Uterus (tissue), 4 donors: ENCODE measurements at places on chromosomes 4 and X. TPM values are rescaled to one million over a fixed set of nuclear protein-coding genes. Genes with fewer than 3 reads are reported as not detected.

DNA sequence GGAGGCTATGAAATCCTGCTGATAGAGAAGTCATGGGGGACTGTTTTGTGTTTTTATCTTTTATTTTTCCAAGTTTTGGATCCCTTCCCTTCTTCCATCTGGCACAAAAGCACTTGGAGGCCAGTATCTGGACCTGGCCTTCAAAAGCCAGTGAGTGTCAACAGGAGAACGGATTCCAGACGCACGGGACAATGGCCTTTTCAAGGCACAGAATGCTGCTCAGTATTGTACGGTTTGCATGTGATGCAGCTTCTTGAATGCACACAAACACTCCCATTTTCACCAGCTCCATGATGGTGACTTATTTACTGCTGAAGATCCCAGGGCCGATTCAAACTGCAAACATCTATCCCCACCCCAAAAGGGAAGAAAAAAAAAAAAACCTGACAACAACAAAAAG, 145.4 kb downstream of the CPEB2 start:
- H3K27me3 ChIP-seq: no peaks in the 10 kb centered on the region
- no peaks in the 10 kb centered on the region for H3K36me3 ChIP-seq
- DNase-seq: no peak
- no peak overlapping the region for H3K27ac ChIP-seq
- H3K4me3 ChIP-seq: no peak overlapping the region

DNA sequence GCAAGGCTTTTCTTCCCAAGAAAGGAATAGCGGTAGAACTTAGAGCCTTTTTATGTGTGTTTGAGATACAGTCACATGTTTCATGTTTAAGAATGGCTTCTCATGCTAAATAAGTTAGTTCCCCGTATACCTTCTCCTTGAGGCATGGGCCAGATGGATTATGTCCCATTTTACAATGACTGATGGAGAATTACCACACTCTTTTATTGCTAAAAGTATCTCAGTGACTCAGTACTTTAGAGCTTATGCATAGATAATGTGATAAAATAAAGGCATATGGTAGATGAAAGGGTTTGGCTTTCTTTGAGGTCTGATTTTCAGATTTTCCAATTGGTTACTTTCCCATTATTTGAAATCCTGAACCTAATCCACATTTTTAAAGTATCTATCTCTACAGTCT, 121.8 kb upstream of the BMPR1B start:
- no peak overlapping the region for H3K4me3 ChIP-seq
- no peak for DNase-seq
- no peaks in the 10 kb centered on the region for H3K4me1 ChIP-seq
- H3K27me3 ChIP-seq: no peaks in the 10 kb centered on the region
- no peaks in the 10 kb centered on the region for H3K36me3 ChIP-seq

- DNase-seq: no peak
- H3K4me3 ChIP-seq: no peak overlapping the region
- H3K27me3 ChIP-seq: no peaks in the 10 kb centered on the region
- H3K36me3 ChIP-seq: no peaks in the 10 kb centered on the region
- H3K4me1 ChIP-seq: no peaks in the 10 kb centered on the region
Observed at GRCh38 chrX:40871385-40872082, 136.2 kb upstream of the MED14 start.

DNA sequence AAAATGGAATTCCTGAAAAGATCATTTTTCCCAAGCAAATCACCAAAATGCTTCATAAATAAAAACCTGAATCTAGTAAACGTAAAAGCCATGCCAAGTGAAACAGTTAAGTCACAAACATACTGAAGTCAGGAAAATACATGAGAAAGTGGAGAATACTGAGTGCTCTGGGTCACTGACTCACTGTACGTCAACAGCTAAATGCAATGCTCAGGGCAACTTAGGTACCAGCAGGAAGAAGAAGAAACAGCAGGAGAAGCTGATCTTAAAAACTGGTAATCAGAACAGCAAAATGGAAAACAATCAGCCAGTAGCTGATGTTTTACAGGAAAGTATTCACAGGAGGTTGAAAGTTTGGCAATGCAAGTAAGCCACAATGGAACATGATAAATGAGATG, 252.6 kb upstream of the ETNPPL start:
- no peaks in the 10 kb centered on the region for H3K36me3 ChIP-seq
- H3K27me3 ChIP-seq: no peaks in the 10 kb centered on the region
- DNase-seq: no peak
- no peaks in the 10 kb centered on the region for H3K4me1 ChIP-seq

- no peaks in the 10 kb centered on the region for H3K27me3 ChIP-seq
- DNase-seq: no peak
- no peak overlapping the region for H3K4me3 ChIP-seq
- H3K4me1 ChIP-seq: no peaks in the 10 kb centered on the region
Observed at GRCh38 chrX:48720577-48721250, 24.2 kb downstream of the SUV39H1 start.

GRCh38 chrX:53471346-53471745, 37.2 kb upstream of the HSD17B10 start:
- DNase-seq: no peak
- H3K27ac ChIP-seq: no peak overlapping the region
- no peaks in the 10 kb centered on the region for H3K4me1 ChIP-seq
- no peaks in the 10 kb centered on the region for H3K36me3 ChIP-seq
- no peaks in the 10 kb centered on the region for H3K27me3 ChIP-seq

DNA sequence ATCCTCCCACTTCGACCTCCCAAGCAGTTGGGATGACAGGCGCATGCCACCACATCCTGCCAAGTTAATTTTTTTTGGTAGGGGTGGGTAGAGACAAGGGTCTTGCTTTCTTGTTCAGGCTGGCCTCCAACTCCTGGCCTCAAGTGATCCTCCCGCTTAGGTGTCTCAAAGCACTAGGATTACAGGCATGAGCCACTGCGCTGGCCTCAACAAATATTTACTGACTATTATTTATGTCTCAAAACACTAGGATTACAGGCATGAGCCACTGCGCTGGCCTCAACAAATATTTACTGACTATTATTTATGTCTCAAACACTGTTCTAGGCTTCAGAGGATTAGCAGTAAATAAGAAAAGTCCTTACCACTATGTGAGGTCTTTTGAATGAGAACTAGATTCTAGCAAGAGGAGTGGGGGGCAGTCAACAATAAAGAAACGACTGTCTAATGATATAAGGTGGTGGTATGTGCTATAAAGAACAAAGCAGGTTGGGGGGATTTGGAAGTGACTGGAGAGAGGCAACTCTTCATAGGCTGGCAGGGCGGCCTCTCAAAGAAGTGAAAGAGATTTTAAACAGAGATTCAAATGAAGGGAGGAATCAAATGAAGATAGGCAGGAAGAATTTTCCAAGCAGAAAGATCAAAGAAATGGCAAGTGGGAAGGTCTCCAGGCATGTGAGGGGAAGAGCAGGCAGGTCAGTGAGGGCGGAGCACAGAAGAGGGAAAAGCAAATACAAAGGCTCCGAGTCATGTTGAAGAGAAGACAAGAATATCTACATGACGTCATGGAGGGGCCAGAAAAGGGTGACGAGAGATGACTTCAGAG, 12.7 kb upstream of the ACSL1 start:
- no peak overlapping the region for H3K27ac ChIP-seq
- H3K27me3 ChIP-seq: no peaks in the 10 kb centered on the region
- DNase-seq: no peak
- no peaks in the 10 kb centered on the region for H3K4me1 ChIP-seq
- no peaks in the 10 kb centered on the region for H3K36me3 ChIP-seq
- no peak overlapping the region for H3K4me3 ChIP-seq

- no peaks in the 10 kb centered on the region for H3K4me1 ChIP-seq
- no peak overlapping the region for H3K27ac ChIP-seq
- no peak for DNase-seq
- no peaks in the 10 kb centered on the region for H3K36me3 ChIP-seq
- H3K4me3 ChIP-seq: no peak overlapping the region
Observed at GRCh38 chr4:185752872-185753271, 59.1 kb downstream of the SORBS2 start.

GRCh38 chr4:118076958-118077766, 42.9 kb downstream of the NDST3 start:
- no peaks in the 10 kb centered on the region for H3K4me1 ChIP-seq
- no peak for DNase-seq
- no peak overlapping the region for H3K4me3 ChIP-seq
- no peak overlapping the region for H3K27ac ChIP-seq

GUCY1B1 gene
- total RNA-seq: 36.5 TPM

DNA sequence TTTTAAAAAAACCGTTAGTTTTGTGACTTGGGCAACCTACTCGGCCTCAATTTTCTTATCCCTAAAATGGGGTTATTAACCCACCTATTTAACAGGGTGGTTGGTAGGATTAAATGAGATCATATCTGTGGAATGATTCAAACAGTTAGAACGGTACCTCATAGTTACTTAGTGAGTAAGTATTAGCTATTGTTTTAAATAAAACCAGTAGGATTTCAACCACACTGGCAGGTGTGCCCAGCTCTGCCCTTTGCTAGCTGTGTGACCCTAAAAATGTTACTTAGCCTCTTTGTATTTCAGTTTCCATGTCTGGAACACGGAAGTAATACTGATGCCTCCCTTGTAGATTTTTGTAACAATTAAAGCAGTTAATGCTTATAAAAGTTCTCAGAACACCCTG, 225.8 kb upstream of the SPRY1 start:
- no peaks in the 10 kb centered on the region for H3K36me3 ChIP-seq
- H3K4me1 ChIP-seq: no peaks in the 10 kb centered on the region
- H3K4me3 ChIP-seq: no peak overlapping the region
- no peak overlapping the region for H3K27ac ChIP-seq

GRCh38 chrX:128020701-128021100, 31.5 kb downstream of the ACTRT1 start:
- no peak overlapping the region for H3K4me3 ChIP-seq
- no peak for DNase-seq
- H3K27ac ChIP-seq: no peak overlapping the region

EXOSC9 gene
- total RNA-seq: 104 TPM

IL3RA gene
- total RNA-seq: 16.2 TPM

STATH gene
- total RNA-seq: not detected

CTAG1A gene
- not detected for total RNA-seq

ESX1 gene
- not detected for total RNA-seq

DNA sequence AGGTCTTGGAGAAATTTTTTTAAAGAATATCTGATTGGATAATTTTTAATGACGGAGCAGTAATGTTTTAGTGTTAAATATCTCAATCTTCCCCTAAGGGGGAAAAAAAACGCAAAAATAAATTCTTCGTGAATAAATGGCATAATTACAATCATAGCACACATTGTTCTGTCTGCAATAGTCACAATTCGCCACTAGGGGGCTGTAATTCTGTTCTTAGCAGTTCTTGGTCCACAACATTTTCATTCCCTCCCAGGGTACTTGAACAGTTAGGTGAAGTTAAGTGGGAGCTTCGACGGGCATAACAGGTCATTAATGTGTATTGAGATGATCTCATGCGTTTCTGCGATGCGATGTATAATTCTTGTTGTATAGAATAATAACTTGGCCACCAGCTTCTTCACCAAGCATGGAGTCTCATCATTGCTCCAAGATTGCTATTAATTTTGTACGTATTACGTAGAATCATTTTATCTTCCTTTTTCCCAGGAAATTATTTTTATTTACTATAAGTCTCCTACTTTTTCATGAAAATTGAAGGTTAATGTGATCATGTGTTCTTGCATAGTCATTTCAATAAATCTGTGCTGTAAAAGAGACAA, 27.2 kb downstream of the HTR2C start:
- no peak overlapping the region for H3K27ac ChIP-seq
- peaks cover 4% of the 10 kb centered on the region for H3K27me3 ChIP-seq
- no peak overlapping the region for H3K4me3 ChIP-seq
- H3K36me3 ChIP-seq: no peaks in the 10 kb centered on the region
- H3K4me1 ChIP-seq: no peaks in the 10 kb centered on the region

DNA sequence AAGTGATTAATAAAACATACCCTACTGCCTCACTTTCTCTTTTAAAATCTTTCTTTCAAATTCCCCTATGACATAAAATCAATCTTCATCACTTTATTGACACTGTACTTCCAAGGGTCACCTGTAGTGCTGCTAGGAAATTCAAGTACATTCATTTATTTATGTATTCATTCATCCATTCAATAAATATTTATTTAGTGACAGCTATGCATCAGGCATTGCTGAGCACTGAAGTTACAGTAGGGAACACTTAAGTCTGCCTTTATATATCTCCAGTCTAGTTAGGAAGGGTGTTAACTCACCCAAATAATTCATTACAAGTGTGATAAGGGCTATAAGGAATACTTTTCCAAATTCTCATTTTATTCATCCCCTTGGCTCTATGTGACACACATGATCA, 2.3 kb downstream of the SYTL5 start:
- no peak overlapping the region for H3K27ac ChIP-seq
- H3K27me3 ChIP-seq: no peaks in the 10 kb centered on the region
- no peak overlapping the region for H3K4me3 ChIP-seq
- no peak for DNase-seq
- H3K4me1 ChIP-seq: no peaks in the 10 kb centered on the region

- H3K27ac ChIP-seq: no peak overlapping the region
- no peak for DNase-seq
- H3K4me1 ChIP-seq: no peaks in the 10 kb centered on the region
- H3K27me3 ChIP-seq: no peaks in the 10 kb centered on the region
- no peaks in the 10 kb centered on the region for H3K36me3 ChIP-seq
Observed at GRCh38 chr4:7571701-7572100, 137.0 kb upstream of the PSAPL1 start.

TCEAL6 gene
- not detected for total RNA-seq

- H3K27me3 ChIP-seq: no peaks in the 10 kb centered on the region
- H3K4me3 ChIP-seq: no peak overlapping the region
- no peak for DNase-seq
Observed at GRCh38 chrX:103157496-103158316, 57.2 kb upstream of the BEX4 start.

DNA sequence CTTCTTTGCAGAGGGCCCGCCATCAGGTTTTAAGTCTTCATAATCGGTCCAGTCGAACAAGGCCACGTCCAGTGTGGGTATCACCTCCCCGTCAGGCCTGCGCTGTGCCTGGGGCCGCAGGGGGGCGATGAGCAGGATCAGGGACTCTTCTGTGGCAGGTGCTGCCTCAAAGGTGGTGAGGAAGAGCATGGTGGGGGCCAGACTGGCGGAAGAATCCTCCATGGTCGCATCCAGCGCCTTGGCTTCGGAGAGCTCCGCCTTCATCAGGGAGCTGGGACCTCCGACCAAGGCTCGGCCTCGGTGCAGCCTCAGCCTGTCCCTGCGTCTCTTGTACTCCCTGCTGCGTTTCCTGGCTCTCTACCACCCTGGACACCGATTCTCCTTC, 17.5 kb downstream of the FAM9A start:
- no peaks in the 10 kb centered on the region for H3K36me3 ChIP-seq
- H3K27ac ChIP-seq: no peak overlapping the region
- no peaks in the 10 kb centered on the region for H3K27me3 ChIP-seq
- DNase-seq: no peak
- no peaks in the 10 kb centered on the region for H3K4me1 ChIP-seq

- H3K36me3 ChIP-seq: no peaks in the 10 kb centered on the region
- no peak overlapping the region for H3K27ac ChIP-seq
- DNase-seq: no peak
- H3K4me3 ChIP-seq: no peak overlapping the region
Observed at GRCh38 chr4:14387647-14388046, 614.6 kb upstream of the CPEB2 start.

OTUD6A gene
- not detected for total RNA-seq

DNA sequence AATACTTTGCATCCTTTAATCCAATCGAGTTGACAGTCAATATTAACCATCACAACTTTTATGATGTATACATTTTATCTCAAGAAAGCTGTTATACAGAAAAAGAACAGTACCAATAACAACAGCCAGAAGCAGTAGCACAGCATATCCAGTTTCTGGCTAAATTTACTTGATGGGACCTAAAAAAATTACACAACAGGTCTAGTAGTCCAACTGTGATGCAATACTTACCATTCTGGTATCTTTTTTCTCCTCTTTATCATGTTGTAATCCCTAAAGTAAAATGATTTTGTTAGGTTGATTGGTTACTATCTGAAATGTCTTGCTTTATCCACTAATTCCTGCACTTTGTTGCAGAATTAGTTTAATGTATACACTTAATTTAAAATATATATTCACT, 1150.6 kb downstream of the FAT4 start:
- H3K27ac ChIP-seq: no peak overlapping the region
- H3K4me3 ChIP-seq: no peak overlapping the region
- no peaks in the 10 kb centered on the region for H3K36me3 ChIP-seq
- no peaks in the 10 kb centered on the region for H3K4me1 ChIP-seq
